Activated naive CD4-positive, alpha-beta T cell treated with Interleukin-2 at 50 U/mL for 16 hours (primary cell): ENCODE measurements at places on chromosomes 11 and 22.

DNA sequence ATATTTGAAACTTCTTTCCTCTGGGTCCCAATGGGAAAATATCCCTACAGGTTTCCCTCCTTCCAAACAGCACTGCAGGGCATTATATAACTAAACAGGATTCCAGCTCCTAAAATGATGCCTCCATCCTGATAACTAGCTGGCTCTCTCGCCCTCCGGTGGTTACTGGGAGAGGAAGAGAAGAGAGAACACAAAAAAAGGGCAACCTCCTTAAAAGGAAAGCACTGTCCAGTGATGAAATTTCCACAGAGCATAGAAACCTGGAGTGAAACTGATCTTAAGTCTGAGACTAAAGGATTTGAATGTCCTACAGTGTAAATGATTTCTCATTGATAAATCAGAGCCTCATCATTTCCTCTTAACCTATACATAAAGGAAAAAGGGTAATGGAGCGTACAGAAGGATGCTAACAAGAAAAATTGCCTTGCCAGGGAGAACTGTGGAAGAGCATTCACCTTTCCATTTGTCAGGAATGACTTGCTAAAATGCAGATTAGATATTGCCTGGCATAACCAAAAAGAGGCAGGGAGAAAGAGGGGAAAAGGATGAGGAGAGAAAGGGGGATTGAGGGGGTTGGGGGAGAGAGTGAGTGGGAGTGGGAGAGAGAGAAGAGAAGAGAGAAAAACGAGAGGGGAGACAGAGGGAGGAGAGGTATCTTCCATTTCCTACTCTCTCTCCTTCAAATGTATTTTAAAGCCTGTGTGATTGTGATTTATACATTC lies 121.3 kb downstream of the APOL5 start:
- DNase-seq, result no peak

DNA sequence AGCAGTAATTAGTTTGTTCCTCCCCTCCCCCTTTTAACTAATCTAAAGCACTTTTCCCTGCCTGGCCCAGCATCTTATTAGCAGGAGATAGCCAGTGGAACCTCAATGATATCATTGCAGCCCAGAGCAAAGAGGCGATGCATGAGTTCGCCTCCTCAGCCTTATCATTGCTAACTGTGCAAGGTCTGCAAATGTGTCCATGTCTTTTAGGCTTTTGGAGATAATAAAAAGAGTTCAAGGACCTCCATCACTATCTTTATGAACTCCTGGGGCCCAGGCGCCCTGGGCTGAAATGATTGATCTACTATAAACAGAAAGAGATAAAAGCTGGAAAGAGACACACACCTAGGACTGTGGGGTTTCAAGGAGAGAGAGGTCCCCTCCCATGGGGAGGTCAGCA lies 124.2 kb upstream of the TBCEL start:
- DNase-seq, result no peak

GRCh38 chr22:49299821-49300231 lies 527.8 kb downstream of the BRD1 start:
- no peak for DNase-seq

DNA sequence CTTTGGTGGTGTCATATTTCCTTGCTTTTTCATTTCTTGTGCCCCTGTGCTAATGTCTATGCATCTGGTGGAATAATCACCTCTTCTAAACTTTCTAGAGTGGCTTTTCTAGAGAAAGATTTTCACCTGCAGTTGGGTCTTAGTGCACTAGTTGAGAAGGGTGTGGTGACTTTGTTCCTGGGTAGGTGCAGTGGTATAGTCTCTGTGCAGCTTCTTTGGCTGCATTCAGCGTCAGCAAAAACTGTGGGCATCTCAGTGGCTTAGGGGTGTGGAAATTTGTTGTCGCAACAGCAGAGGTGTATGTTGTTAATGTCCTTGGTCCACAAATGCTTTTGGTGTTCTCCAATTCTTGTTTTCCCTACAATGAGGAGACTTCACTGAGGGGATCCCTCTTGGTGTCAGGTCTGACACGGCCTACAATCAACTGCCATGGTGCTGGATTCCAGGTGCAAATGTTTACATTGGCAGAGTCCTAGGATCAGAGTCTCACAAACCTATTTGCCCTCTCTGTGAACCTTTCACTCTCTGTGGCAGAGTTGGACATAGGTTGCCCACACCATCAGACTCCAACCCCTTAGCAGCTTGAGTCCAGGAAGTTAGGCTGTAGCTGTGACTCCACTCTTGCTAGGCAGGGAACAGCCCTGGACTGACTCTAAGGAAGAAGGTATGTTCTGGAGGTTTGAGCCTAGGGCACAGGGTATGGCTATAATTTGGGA lies 48.8 kb downstream of the GDPD4 start:
- DNase-seq, result no peak

GRCh38 chr11:38156495-38157146 lies 1558.6 kb upstream of the RAG2 start:
- DNase-seq, result no peak

GRCh38 chr22:39214006-39214382 lies 30.8 kb downstream of the PDGFB start:
- DNase-seq, result no peak

GRCh38 chr11:56817661-56818060 lies 69.2 kb upstream of the OR9G4 start:
- no peak for DNase-seq

GRCh38 chr11:64000026-64000739 lies 13.9 kb downstream of the OTUB1 start:
- DNase-seq, result peak; percentile 74

DNA sequence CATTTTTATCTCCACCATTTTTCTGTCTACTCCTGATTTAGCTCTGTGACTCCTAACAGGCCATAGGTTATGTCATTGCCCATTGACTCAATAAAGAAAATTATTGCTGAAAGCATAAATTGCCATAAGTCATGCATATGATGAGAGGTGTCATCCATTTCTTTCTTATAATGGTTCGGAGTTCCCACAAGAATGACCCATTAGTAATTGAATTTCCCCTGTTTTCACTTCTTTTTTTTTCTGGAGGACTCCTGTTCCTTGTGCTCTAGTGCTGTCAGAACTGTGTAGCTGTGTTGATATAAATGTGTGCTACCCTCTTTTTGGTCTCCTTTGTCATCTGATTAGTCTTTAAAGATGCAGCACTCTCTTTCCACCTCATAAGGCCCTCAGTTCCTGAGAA lies 22.9 kb upstream of the CARD18 start:
- no peak for DNase-seq

- no peak for DNase-seq
Measured at GRCh38 chr11:68169442-68169841, 43.7 kb downstream of the KMT5B start.
